Small intestine (tissue), 16 donors: ENCODE measurements at places on chromosomes 11 and 22. TPM values are rescaled to one million over a fixed set of nuclear protein-coding genes. Genes with fewer than 3 reads are reported as not detected.

DNA sequence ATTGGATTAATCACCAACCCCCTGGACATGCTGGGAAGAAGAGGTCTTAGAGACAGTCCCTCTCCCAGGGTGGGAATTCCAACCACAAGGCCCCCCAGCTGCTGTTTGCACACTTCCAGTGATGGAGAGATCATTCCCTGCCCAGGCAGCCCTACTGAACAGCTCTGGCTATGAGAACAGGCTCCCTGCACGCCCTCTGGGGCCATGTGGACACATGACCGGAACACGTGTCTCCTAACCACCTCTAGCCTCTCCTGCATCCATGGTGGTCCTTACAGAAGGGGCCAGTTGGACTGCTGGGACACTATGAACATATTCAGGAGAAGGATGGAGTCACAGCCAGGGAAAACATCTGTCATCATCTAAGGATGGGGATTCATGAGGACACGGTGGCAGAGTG, 196.2 kb downstream of the MN1 start:
- H3K4me3 ChIP-seq = no peak overlapping the region
- DNase-seq = no peak
- no peak overlapping the region for H3K27ac ChIP-seq
- H3K4me1 ChIP-seq = no peaks in the 10 kb centered on the region
- H3K36me3 ChIP-seq = no peaks in the 10 kb centered on the region

Gene BARX2
- 19.5 TPM for polyA plus RNA-seq

Gene FAM181B
- polyA plus RNA-seq = 5.4 TPM

DNA sequence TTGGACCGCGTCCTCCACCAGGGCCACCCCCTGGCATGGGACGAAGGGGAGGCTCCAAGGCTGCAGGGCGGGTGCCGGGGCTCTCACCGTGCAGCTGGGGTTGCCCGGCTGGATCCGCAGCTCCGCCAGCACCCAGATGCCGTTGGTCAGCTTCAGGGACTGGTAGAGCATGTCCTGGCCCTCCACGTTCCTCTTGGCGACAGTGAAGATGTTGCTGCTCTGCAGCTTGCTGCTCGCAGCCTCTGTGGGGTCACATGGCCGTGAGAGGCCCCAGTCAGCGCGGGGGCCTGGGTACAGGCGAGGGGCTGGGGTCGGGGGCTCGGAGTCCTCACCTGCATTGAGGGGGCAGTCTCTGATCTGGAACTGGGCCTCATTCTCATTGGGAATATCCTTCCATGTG, 14.8 kb upstream of the RASL10A start:
- no peak overlapping the region for H3K27ac ChIP-seq
- H3K4me3 ChIP-seq = no peak overlapping the region
- no peak for DNase-seq
- peaks cover 98% of the 10 kb centered on the region for H3K36me3 ChIP-seq
- no peaks in the 10 kb centered on the region for H3K27me3 ChIP-seq
- no peaks in the 10 kb centered on the region for H3K4me1 ChIP-seq

DNA sequence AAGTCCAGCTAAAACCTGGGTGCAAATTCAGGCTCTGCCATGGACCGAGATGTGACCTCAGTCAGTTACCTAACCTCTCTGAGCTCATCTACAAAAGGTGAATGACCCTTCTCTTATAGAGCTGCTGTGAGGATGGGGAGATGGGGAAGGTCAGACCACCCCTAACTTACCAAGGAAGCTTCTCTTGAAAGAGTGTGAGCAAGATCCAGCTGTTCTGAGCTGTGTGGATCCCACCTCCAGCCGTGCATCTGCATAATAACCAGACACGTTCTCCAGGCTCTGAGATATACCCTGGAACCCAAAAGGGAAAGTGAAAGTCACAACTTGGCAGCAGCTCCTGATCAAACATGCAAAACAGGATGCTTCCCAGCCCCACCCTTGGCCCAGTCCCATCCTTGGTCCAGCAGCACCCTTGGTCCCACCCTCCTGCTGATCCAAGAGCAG, at the start of gene APOL3:
APOL3 (minus strand) TSS at position 257 of the 444 bp plus-strand sequence. CDS start 11,700 bp downstream, outside the sequence.
- H3K27me3 ChIP-seq = no peaks in the 10 kb centered on the region
- peak within 1 kb of the TSS; percentile 29 for H3K4me3 ChIP-seq

DNA sequence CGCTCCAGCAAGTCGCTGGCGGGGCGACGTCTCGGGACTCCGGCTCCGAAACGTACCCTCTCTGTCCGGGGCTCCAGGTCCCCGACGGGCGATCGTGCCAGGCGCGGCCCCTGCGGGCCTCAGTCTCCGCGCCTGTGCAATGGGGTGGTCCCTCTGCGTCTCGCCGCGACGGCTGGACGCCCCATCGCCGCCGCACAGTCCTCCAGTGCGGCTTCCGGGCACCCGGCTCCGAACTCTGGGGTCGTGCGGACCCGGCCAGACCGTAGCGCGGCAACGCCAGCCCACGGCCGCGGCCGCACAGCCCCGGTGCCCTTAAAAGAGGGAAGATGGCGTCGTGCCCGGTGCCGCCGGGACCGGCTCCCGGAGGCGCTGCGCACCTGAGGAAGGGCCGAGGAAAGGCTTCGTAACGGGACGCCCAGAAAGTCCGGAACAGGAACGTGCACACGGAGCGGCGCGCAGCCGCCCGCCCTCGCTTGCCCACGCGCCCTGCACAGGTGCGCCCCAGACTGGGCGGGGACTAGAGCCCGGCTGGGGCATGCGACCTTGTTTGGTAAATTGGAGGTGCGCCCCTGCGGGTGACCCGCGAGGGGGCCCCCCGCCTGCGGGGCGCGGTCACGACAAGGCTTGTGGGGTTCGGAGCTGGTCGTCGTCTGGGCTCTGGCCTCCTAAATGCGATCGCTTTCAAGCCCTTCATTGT, 525 bp downstream of the BIK start:
- peak overlapping the region; percentile 34 for H3K27ac ChIP-seq
- H3K27me3 ChIP-seq = peaks cover 66% of the 10 kb centered on the region
- peak; percentile 69 for DNase-seq
- H3K36me3 ChIP-seq = no peaks in the 10 kb centered on the region

DNA sequence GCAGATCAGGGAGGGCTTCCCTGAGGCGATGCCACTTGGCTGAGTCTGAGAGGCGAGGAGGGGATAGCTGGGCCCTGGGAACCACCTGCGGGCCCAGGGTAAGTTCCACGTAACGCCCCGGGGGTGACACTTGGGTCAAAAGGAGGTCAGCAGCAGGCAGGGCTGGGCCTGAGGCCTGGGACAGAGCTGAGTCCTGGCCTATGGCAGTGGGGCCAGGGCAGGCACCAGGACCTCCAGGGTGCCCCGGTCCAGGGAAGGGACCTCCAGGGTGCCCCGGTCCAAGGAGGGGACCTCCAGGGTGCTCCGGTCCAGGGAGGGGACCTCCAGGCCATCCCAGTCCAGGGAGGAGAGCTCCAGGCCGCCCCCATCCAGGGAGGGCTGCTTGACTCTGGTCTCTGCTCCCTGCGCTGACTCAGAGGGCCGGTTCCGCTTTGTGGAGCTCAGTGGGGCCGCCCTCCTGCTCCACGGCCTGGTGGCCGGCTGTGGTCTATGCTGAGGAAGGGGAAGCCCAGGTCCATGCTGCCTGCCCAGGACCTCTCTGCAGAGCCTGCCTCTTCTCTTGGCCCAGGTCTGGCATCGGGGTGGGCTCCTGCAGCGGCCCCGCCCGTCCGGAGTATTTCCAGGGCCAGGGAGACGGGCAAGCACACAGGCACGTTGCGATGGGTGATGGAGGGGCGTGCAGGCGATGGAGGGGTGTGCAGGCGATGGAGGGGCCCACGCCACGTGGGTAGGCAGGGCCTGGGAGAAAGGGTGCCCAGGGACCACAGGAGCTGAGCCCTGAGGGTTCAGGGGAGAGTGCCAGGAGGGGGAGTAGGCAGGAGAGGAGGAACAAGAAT, 19.5 kb upstream of the WNT7B start:
- H3K4me1 ChIP-seq = peaks cover 10% of the 10 kb centered on the region
- DNase-seq = no peak
- H3K4me3 ChIP-seq = no peak overlapping the region
- no peaks in the 10 kb centered on the region for H3K36me3 ChIP-seq
- peak overlapping the region; percentile 89 for H3K27ac ChIP-seq

DNA sequence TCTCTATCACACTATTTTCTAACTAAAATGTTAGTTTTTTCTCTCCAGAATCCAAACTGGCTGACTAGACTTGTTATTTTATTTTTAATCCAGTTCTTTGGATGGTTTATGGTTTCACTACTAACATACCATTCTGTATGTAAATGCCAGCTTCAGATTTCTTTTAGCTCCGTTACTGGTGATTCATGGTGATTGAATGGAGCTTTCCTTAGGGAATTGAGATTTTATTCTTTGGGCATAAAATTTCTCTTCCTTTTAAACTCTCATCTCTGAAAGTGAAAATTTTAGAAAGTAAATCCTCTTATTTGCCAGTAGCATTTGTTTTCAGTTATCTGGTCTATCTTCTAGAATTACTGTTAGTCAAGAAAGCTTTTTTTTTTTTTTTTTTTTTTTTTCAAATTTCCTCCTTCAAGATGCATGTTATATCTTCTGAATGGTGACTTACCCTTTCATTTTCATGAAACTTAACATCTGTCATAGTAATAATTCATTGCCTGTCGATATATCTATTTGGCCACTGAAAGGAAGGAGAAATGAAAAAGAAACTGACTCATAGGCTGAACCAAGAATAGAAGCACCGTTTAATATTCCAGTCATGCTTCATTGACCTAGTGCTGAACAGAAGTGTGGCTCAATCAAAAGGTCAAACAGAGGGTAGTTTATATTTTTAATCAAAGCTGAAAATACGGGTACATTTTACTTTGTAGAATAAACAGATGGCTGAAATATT, 6.4 kb downstream of the ENDOD1 start:
- H3K4me1 ChIP-seq = peaks cover 1% of the 10 kb centered on the region
- no peaks in the 10 kb centered on the region for H3K36me3 ChIP-seq
- no peak overlapping the region for H3K4me3 ChIP-seq
- H3K27ac ChIP-seq = no peak overlapping the region
- DNase-seq = no peak

Gene PRG3
- polyA plus RNA-seq = not detected

GRCh38 chr11:18696638-18697225, 1.8 kb upstream of the TMEM86A start:
- H3K4me3 ChIP-seq = no peak overlapping the region
- H3K27ac ChIP-seq = no peak overlapping the region
- H3K27me3 ChIP-seq = no peaks in the 10 kb centered on the region
- DNase-seq = no peak
- no peaks in the 10 kb centered on the region for H3K4me1 ChIP-seq

Gene PLA2G6
- polyA plus RNA-seq = 27.1 TPM

GRCh38 chr11:32905028-32905667, 12.5 kb downstream of the QSER1 start:
- H3K27me3 ChIP-seq = no peaks in the 10 kb centered on the region
- H3K27ac ChIP-seq = no peak overlapping the region
- H3K36me3 ChIP-seq = no peaks in the 10 kb centered on the region
- DNase-seq = no peak

Gene C1QTNF5
- 22.5 TPM for polyA plus RNA-seq
